T-helper 17 cell (primary cell): ENCODE measurements at places on chromosomes 1 and 21. TPM values are rescaled to one million over a fixed set of nuclear protein-coding genes. Genes with fewer than 3 reads are reported as not detected.

GRCh38 chr1:99062192-99062591, 57.5 kb upstream of the PLPPR5 start:
- H3K4me3 ChIP-seq: no peak overlapping the region
- H3K4me1 ChIP-seq: peaks cover 2% of the 10 kb centered on the region
- peaks cover 29% of the 10 kb centered on the region for H3K27me3 ChIP-seq
- H3K27ac ChIP-seq: no peak overlapping the region
- DNase-seq: no peak

DNA sequence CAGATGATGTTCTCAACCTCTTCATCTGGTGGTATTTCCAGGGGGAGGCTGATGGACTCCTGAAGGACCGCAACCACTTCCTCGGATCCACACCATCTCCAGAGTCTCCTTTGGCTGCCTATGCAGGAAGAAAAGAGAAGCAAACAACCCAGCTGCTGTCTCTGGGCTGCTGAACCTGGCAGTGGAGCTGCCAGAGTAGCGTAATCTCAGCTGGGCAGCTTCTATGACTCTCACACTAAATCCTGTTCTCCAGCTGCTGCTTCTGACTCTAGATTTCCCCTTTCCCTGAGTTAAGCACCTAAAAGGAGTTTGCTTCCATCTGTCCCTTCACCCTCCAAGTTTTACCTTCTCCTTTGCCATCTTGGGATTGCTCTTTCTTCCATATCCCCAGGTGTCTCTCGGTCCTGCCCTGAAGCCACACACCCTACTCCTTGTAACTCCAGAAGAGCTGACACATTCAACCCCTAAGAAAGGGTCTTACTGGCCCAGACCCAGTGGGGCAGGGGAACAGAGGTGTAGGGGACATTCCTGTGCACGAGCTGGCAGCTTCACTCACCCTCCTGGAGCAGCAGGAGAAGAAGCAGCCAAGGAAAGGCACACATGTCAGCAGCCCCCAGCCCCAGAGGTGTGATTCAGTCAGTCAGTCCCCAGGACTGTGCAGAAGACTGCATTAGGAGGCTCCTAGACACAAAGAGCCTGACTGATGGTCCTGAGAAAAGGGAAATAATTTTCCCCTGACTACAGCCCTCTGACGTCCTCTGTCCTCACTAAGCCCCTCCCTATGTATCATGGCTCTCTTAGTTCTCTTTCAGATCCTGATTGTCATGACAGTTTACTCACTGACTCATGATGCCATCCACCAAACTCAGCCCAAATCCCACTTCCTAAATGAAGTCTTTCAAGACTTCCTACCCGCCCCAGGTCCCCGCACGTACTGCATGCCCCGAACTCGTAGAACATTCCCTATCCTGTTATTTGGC, at the start of gene SLAMF9:
Gene SLAMF9 (minus strand): TSS at position 702 of the 980 bp plus-strand sequence. CDS start 100 bp downstream, at position 602.
- no peak within 1 kb of the TSS for H3K27ac ChIP-seq
- peaks cover 13% of the 10 kb centered on the region for H3K4me1 ChIP-seq
- no peak within 1 kb of the TSS for H3K4me3 ChIP-seq
- peaks cover 76% of the 10 kb centered on the region for H3K27me3 ChIP-seq
- H3K36me3 ChIP-seq: peaks cover 15% of the 10 kb centered on the region

Gene FAM72D
- 0.37 TPM for total RNA-seq

Gene AMY1B
- not detected for total RNA-seq
